ENCODE measurements at places on chromosomes 1 and 21.

- no peak for DNase-seq
Observed at GRCh38 chr1:51280321-51280978, 44.4 kb downstream of the RNF11 start.

DNA sequence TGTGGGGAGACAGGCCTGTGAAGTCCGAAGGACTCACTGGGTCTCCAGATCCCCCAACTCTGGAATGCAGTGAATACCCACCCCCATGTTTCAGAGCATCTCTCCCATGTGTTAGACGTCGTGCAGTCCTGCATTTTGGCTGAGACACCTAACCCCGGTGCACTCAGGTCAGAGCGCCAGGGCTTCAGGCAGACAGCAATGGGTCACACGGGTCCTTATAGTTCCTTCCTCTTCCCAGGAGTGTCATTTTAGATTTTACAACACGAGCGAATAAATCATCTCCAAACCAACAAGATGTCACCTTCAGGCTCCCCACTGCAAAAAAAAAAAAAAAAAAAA is 5.1 kb downstream of the PRRX1 start:
- no peak for DNase-seq

DNA sequence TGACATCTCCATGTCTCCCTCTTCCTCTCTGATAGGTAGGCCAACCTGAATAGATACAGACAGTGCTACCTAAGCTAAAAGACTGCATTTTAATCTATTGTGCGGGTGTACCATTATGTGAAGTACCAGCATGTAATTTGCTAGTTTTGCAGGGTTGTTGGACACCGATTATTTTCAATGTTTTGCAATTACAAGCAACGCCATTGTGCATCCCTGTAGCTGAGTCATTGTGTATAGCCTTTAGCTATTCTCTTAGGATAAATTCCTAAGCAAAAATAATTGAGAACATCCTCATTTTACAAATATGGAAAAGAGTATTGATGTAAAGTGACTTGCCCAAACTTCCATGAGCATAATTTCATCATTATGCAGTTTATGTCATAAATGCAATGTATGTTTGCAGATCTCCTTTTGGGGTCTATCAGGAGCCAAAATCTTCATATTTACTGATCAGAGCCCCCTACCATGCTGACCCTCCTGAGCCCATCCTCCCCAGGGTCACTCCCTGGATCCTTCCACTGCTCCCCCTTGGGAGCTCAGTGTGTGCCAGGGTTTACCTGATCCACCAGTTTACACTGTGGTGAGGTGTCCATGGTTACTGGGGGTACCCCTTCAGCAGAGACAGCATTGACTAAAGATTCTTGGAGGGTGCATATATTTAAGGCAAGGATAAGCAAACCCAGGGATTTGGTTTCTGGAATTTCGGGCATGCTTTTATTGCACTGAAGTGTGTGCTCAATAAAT is 80.6 kb downstream of the CCDC185 start:
- DNase-seq: no peak

- DNase-seq: no peak
Observed at GRCh38 chr1:33185541-33185940, 3.7 kb upstream of the TRIM62 start.

- DNase-seq: no peak
Observed at GRCh38 chr1:76084029-76084627, 9.6 kb downstream of the ST6GALNAC3 start.

GRCh38 chr1:99146129-99146848 is 118.0 kb upstream of the PLPPR4 start:
- DNase-seq: no peak

All from stimulated activated CD8-positive, alpha-beta memory T cell treated with anti-CD3 and anti-CD28 coated beads, Interleukin-15, amount 100 ng/mL, for 1 hour (primary cell).